Activated CD4-positive, alpha-beta T cell treated with anti-CD3 and anti-CD28 coated beads, Interleukin-2, amount 50 U/mL, for 24 hours (primary cell): ENCODE measurements at places on chromosomes 12 and 14.

- no peak for DNase-seq
Measured at GRCh38 chr12:53758081-53758729, 6.4 kb upstream of the CISTR start.

DNA sequence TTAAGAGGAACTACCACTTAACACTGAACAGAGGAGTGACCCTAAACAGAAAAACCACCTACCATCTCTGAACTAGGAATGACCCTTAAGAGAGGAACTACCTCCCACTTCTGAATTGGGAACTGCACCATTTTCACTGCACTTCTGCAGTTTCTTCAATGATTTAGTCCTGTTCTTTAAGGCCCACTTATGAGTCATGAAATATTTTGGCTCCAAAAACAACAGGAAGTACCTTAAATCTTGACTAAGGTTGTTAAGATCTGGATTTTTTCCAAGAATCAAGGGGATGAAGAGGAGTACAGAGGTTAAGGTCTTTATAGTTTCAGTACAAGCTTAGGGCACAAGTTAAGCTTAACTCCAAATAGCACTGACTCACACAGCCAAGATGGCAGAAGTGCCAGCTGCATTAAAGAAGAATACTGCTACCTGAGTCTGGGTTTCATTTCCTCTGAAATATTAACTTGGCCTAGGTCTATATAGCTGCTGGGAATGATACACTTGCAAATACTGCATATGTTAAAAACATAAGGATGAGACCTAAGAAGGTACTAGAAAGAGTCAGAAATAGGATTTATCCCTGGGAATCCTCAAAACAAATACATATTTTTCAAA is 4.2 kb downstream of the NPC2 start:
- no peak for DNase-seq

DNA sequence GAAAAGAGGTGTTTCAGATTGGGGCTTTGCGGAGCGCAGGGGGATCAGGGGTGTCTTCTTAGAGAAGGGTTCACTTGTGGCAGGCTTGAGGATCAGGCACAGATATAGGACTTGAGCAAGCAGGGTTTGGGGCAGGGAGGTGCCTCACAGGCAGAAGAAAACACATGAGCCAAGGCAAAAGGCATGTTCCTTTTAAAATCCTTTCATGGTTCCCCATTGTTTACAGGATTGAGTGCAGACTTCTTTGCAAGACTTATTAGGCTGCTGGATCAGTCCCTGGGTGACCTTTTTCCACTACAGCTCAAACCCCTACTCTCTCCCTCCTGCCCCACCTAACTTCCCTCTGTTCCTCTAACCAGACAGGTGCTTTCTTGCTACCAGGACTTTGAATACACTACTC is 19.7 kb downstream of the HSPB8 start:
- DNase-seq, result no peak

- no peak for DNase-seq
Measured at GRCh38 chr12:101698800-101699347, 1.4 kb downstream of the CHPT1 start.

DNA sequence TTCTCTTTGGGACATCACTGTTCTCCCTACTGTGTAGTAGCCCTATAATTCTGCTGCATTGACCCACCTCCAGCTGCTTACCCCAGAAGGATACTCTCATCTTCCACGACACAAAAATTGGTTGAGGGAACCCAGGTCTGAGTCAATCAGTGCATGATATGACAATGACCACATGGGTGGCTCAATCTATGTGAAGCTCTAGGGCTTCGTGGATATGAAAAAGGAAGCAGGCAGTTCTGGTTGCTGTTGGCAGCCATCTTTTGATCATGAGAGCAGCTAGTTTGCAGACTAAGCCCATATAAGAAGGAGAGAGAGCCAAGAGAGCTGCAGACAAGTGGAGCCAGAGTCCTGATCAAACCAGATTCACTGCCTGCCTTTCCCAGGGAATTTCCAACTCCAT is 57.9 kb downstream of the AVPR1A start:
- DNase-seq, result no peak

- DNase-seq, result no peak
Measured at GRCh38 chr12:96513166-96513565, 23.8 kb downstream of the CFAP54 start.

DNA sequence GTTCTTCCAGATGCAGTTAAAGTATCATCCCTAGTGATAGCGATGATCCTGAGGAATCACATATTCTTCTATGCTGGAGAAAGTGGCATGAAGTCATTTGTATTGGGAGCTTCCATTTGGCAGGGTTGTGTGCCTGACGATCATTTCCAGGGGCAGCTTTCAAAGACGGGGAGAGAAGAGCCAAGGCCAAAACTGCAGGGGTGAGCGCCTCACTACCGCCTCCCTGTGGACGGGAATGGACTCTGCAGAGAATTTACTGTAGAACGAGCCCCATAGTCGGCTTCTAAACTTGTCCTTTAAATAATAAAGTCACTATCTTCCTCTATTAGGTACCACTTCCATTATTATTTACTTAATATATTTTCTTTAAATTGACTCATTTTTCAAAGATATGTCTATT is 555.9 kb upstream of the TMEM132C start:
- DNase-seq, result no peak

- DNase-seq, result no peak
Measured at GRCh38 chr14:43413084-43413483, 1094.0 kb downstream of the FSCB start.

DNA sequence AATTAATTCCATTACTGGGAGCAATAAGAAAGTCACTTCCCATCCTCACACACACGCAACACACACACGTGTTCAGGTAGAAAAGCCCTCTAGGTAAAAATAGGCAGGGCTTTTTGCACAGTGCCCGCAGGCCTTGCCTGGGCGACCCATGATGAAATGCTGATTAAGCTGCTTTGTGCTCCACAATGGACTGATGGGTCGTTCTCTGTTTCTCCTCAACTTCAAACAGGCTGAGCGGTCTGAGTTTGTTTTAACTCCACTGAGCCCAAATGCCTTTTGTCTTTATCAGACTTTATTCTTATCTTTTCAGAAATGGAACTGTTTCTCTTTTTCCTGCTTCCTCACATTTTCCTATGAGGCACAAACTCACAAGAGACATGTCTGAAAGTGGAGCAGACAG is 9.4 kb upstream of the DACT1 start:
- no peak for DNase-seq

- DNase-seq, result no peak
Measured at GRCh38 chr12:108668063-108668462, 34.4 kb upstream of the SELPLG start.

DNA sequence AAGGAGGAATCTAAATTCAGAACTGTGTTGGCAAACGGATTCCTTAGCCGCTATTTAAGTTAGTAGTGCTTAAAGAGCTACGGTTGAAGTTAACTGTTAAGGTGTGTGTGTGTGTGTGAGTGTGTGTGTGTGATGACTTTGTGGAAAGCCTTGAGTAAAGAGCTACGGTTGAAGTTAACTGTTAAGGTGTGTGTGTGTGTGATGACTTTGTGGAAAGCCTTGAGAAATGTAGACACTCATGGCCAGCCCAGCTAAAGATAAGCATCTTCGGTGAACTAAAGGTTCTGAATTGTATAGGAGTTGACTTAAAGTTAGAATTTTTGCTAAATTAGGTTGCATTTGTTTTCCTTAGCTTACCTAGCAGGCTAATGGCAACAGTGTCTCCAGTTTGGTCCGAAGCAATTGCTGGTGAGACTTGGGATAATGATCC is 1.4 kb downstream of the KTN1 start:
- no peak for DNase-seq

- no peak for DNase-seq
Measured at GRCh38 chr12:27958675-27959074, 13.9 kb downstream of the PTHLH start.

DNA sequence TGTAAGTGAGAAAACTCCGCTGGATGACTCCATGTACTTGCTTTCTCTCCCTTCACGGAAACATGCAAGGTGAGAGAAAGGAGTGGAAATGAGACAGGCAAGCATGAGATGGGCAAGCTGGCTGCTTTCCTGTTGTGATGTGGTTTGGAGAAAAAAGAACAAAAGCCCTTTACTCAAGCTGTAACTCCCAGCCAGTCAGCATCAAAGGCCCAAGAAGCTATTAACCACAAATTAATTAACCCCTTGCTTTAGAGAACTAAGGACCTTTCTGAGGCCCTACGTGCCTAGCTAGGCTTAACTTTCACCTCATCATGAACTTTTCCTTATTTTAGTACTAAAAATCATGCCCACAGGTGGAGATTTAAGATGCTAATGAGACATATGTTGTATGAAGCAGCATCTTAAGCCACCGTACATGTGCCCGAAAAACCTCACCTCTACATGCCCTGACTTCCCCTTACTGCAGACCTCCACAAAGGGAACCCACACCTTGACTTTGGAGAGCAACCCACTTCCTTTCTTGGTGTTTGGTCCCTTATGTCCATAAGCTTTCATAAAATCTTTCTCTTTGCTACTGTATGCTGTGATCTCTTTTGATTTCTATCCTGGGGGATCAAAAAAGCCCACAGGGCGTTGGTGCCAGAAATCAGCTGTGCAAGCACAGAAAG is 87.0 kb downstream of the GALNT8 start:
- no peak for DNase-seq

GRCh38 chr14:72636094-72636493 is 257.8 kb downstream of the DPF3 start:
- DNase-seq, result no peak

GRCh38 chr12:46458500-46459102 is 86.0 kb upstream of the SLC38A2 start:
- no peak for DNase-seq

DNA sequence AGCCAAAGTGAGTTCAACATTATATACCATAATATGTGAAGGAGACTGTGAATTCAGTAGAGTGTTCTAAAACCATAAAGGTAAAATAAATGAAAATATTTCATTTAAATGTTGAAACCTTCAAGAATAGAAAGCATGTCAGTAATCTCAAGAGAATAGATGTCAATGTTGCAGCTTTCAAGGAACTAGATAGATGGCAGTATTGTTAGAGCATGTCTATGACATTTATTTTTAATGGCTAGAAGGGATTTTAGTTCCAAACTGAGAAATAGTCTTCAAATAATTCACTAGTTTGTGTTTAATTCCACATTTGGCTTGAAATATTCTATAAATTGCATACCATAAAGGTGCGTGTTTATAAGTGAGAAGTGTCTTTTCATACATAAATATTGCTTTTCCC is 326.5 kb downstream of the FLRT2 start:
- no peak for DNase-seq

GRCh38 chr12:95733141-95733825 is 57.3 kb downstream of the NTN4 start:
- DNase-seq, result no peak

DNA sequence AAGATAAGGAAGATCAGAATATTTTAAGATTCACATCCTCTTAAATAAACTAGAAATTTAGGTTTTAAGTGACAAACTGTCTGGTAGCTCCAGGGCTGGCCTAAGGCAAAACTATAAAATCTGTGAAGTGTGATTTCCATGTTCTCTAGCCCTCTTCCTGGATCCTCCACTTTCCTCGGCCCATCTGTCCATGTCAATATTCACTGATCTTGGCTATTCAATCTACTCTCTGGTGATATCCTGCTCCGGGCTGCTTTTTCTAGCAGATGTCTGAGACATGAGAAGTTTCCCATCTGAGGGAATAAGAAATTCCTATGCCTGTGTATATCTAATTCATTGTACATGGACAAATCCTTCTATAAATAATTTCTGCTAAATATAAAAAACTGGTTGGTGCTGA is 500.4 kb downstream of the GALC start:
- no peak for DNase-seq

GRCh38 chr14:72186523-72186922 is 254.3 kb downstream of the RGS6 start:
- no peak for DNase-seq

DNA sequence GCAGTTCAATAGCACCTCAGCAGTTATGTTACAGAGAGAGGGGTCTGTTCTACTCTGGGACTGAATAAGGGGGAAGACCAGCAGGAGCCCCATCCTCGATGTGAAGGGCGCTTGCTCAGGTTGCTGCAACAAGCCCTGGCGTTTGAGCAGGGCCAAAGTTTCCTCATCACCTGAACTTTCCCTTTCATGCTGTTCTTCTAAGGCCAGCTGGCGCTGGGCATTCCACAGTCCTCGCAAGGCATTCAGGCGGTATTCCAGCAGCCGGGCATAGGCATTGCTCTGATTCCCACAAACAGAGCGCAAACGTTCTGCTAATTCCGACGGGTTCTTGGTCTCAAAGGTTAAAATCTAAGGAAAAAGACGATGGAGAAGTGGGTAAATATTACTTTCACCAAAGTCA is 62.8 kb downstream of the HECTD4 start:
- DNase-seq, result no peak

- no peak for DNase-seq
Measured at GRCh38 chr12:81150382-81150781, 72.5 kb downstream of the ACSS3 start.

GRCh38 chr12:33267641-33268040 is 172.0 kb downstream of the SYT10 start:
- no peak for DNase-seq

- no peak for DNase-seq
Measured at GRCh38 chr12:88325076-88325815, 183.1 kb downstream of the TMTC3 start.

- peak; percentile 56 for DNase-seq
Measured at GRCh38 chr14:54776361-54777001, 126.1 kb downstream of the GCH1 start.

DNA sequence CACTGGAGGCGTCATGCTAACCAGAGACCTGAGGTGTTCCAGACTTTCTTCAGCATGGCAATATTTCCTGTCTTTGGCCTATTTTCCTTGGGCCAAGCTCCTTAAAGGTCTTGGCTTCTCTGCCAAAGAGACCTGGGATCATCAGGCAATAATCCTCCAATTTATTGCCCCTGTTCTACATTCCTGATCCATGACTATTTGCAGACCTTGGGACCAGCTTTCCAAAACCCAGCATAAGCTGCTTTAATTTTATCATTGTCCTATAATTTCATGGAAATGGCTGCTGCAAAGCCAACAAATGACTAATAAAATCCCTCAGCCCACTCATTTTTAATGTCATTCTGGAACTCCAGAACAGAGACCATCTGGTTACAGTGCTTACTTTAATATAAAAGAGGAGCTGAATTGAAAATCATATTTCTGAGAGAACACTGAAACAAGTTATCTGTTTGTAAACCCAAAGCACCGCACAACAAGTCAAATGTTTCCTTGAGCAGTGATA is 166.9 kb upstream of the BTG1 start:
- no peak for DNase-seq

- DNase-seq, result no peak
Measured at GRCh38 chr14:100711493-100711892, 15.2 kb upstream of the DLK1 start.

DNA sequence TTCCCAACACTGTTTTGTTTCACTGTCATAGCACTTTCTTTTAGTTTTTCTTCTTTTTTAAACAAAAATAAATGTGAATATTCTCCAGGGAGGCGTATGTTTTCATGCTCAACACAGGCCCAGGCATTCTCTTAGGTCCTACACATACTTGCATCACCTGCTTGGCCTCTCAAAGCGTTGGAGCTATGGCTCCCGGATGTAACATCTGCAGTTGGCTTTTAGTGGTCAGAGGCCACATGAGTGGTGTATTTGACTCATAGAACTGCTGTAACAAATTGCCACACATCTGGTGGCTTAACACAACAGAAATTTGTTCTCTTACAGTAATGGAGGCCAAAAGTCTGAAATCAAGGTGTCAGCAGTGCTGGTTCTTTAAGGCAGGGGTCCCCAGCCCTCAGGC is 44.6 kb upstream of the VRK1 start:
- DNase-seq, result no peak

GRCh38 chr12:109998241-109998903 is 858 bp upstream of the ANKRD13A start:
- DNase-seq, result no peak
